ENCODE measurements at places on chromosomes 11 and 22.

DNA sequence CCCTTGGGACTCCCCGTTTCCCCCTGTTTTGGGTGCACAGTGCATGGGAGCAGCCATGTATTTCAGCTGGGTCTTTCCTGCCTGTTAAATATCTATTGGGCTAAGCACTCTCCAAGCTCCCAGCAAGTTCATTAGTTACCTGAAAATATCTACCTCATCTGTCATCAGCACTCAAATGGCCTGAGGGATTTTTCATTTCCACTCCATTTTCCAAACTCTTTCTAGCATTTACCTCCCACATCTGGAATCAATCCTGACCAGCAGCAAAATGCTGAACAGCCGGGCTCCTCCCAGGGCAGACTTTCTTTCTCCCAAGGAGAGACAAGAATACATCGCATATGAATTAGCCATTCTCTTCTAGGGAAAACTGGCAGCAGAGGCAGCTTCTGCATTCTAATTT, 273.5 kb upstream of the MPPED2 start:
- no peak for DNase-seq

GRCh38 chr11:13055200-13055599, 46.1 kb downstream of the RASSF10 start:
- DNase-seq = no peak

DNA sequence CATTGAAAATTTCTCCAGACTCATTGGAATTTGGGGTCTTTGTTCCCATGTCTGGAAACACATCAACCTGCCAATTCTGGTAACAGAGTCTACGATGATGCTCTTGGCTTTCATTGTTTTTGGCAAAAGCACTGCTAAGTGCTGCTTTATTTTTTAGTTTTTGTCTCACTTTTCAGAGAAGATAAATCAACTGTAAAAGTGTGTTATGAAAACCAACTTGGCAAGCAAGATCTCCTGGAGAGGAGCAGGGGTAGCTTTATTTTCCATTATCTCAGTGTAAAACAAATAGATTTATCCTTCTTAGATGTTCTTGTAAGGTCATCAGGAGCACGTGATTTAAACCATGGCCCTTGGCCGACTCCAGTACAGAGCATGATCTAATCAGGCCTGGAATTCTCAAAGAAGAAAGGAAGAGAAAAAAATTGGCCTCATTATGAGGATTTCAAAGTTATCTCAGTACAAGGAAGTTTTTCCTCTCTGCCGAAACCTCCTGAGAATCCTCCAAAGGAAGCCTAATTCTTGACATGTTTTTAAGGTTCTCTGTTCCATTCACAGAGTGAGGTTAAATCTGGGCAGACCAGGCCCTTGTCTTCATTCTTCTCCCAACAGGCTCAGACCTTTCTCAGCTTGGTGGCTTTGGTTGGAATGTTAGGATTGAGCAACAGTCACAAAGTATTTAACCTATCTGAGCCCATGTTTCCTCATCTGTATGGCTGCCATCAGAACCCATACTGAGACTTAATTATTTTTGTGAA, 16.4 kb upstream of the PAMR1 start:
- DNase-seq = no peak

- no peak for DNase-seq
Measured at GRCh38 chr11:3710485-3711259, 39.5 kb upstream of the CHRNA10 start.

- DNase-seq = no peak
Measured at GRCh38 chr11:92236856-92237255, 12.2 kb downstream of the FAT3 start.

GRCh38 chr11:109071712-109072524, 350.1 kb upstream of the C11orf87 start:
- DNase-seq = no peak

- no peak for DNase-seq
Measured at GRCh38 chr22:35642305-35642741, 5.9 kb upstream of the APOL6 start.

GRCh38 chr22:37054056-37054395, 2.5 kb downstream of the KCTD17 start:
- DNase-seq = no peak

DNA sequence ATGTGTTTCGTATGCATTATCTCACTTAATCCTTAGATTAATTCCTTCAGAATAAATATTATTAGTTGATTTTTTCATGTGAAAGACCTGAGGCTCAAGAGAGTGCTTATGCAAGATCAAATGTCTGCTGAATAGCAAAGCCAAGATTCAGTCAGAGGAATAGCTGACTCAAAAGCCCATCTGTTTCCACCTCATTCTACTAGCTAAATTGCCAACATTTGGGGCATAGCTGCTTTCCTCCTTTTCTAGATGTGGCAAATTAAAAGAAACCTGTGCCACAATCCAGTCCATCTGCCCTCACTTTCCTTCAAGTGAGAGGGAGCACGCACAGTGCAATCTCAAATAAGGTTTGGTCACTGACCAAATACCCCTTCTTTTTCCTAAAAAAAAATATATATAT, 121.1 kb downstream of the PAX6 start:
- no peak for DNase-seq

DNA sequence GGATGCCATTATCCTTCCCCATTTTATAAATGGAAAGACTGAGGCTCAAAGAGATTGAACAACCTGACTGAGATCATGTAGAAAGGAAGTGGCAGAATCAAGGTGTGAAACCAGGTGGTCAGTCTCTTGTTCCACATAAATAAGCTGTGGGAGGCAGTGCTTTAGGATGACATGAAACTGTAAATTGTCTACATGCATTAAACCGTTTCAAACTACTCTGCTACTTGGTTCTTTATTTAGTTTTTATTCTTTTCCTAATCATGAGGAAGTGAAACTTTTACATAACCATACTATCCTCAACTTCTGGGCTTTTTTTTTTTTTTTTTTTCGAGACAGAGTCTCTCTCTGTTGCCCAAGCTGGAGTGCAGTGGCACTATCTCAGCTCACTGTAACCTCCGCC, 34.9 kb downstream of the CADM1 start:
- DNase-seq = no peak

GRCh38 chr11:125949271-125950177, 3.7 kb downstream of the VSIG10L2 start:
- DNase-seq = no peak

DNA sequence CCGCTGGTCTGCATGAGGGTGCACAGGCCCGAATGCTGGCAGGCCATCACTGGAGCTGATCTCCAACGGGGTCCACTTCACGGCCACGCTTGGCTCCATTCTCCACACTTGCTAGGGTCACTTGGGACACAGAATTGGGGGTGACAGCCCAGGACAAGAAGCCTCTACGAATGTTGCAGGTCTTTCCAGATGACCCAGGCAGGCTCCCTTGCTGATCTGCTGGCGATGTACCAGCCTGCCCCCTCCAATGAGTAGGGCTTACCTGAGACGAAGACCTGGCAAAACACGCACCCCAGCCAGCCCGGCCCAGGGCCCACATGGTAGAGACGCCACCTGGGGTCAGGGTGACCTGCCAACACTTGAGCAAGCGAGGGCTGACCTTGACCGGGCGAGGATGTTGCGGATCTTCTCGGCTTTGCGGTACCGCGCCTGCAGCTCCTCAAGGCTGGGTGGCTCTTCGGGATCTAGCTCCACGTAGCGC, 44.9 kb downstream of the C11orf58 start:
- no peak for DNase-seq

DNA sequence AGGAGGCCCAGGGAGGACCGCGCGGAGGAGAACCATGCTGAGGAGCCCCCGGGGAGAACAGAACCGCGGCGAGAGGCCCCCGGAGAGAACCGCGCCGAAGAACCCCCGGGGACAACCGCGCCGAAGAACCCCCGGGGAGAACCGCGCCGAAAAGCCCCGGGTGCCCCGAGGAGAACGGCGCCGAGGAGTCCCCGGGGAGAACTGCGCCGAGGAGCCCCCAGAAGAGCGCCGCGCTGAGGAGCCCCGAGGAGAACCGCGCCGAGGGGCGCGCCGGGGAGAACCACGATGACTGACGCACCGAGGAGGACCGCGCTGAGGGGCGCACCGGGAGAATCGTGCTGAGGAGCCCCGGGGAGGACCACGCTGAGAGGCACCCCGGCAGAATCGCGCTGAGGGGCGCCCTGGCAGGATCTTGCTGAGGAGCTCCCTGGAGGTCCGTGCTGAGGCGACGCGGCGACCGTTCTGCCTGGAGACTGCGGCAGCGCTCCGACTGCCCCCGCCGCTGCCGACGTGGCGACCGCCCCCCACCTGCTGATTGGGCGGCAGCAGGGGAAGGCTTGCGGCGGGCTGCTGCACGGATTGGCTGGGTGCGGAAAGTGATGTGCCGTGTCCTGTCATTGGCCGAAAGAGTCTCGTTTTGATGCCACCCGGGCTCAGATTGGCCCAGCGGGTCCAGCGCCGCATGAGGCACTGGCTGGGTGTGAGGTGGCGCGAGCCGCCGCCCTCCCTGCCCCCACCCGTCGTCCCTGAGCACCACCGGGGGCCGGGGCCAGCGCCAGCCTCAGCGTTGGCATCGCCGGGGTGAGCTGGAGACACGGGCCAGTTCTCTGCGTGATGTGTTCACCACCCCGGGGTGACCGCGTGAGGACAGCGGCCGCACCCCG, at the start of gene KCNQ1OT1:
KCNQ1OT1 (minus strand) TSS at position 464 of the 884 bp plus-strand sequence.
- DNase-seq = peak; percentile 57

- no peak for DNase-seq
Measured at GRCh38 chr11:134119094-134119493, 50.2 kb downstream of the JAM3 start.

DNA sequence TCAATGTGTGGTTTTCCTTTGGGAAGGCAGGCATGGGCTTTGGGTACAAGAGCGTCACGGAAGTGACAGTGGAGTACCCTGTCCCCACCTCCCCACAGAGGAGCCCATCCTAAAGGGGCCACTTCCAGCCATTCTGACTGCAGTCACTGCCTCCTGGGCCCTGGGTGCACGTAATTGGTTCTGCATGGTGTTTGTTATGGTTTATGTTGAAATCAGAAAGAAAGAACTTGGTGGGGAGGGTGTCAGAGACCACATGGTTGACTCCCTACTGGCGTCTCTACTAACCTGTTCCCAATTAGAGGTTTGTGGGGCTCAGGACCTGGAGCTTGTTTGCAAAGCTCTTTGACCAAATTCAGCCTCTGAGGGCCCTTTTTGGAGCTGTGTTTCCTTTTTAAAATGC, 40.8 kb downstream of the RIBC2 start:
- no peak for DNase-seq

- no peak for DNase-seq
Measured at GRCh38 chr11:110474578-110474977, 44.8 kb downstream of the FDX1 start.

- no peak for DNase-seq
Measured at GRCh38 chr11:44456544-44457300, 108.7 kb upstream of the CD82 start.

GRCh38 chr11:29268733-29269132, 748.1 kb downstream of the KCNA4 start:
- no peak for DNase-seq

DNA sequence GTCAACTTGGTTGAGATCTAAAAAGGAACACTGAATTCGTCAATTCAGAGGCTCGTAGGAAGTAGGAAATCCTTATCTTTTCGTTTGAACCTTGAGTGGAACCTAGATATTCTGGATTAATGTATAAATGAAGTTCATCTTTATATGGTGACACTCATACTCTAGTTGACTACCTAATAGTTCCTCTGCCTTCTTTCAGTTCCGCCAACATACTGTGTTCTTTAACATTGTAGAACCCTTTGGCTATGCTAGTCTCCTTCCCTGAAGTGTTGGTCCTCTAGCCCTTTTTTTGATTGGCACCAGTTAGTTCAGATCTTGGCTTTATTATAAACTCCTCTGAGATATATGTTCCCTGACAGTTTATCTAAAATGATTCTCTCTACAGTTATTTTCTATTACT, 1.5 kb downstream of the ATM start:
- no peak for DNase-seq

DNA sequence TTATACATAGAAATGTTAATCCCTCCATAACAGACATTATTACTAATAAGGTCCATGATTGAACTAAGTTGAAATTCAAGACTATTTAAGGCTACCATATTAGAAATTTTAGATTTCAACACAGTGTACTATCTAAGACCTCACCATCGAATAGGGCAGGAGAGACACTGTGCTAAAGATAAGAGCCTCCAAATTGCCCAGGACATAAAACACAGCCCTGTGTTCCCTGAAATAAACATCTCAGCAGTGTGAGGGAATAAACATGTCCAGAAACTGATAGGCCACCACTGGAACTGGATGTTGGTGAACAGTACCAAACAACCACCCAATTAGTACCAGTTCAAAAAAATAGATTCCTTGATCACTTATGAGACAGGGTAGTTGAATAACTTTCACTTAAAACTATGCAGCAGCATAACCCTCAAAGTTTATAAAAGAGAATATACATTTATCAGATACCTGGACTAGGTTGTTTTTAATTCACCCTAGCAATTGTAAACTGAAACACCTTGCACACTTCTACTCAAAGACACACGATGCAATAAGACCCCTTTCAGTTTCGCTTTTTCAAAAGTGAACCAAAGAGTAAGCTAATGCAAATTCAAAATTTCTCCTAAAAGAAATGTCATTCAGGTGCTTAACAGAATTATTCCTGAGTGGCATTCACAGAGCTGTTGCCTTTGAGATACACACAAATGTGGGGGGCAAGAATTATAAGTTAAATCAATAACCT, 34.3 kb downstream of the USP28 start:
- DNase-seq = no peak

DNA sequence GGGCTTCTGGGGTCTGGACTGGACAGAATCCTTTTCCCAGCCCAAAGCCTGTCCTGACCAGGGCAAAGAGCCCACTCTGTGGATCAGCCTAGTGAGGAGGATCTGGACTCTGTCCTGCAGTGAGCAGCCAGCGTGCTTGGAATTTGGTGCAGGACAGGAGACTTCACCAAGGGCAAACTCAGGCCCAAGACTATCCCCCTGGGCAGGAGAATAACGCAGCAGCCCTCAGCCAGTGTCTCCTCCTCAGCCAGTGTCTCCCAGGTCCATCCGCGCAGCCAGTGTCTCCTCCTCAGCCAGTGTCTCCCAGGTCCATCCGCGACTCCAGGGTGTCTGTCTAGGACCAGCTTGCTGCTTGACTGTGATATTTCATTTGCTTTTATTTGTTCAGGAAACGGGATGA, 1334.0 kb downstream of the TBC1D22A start:
- DNase-seq = no peak

DNA sequence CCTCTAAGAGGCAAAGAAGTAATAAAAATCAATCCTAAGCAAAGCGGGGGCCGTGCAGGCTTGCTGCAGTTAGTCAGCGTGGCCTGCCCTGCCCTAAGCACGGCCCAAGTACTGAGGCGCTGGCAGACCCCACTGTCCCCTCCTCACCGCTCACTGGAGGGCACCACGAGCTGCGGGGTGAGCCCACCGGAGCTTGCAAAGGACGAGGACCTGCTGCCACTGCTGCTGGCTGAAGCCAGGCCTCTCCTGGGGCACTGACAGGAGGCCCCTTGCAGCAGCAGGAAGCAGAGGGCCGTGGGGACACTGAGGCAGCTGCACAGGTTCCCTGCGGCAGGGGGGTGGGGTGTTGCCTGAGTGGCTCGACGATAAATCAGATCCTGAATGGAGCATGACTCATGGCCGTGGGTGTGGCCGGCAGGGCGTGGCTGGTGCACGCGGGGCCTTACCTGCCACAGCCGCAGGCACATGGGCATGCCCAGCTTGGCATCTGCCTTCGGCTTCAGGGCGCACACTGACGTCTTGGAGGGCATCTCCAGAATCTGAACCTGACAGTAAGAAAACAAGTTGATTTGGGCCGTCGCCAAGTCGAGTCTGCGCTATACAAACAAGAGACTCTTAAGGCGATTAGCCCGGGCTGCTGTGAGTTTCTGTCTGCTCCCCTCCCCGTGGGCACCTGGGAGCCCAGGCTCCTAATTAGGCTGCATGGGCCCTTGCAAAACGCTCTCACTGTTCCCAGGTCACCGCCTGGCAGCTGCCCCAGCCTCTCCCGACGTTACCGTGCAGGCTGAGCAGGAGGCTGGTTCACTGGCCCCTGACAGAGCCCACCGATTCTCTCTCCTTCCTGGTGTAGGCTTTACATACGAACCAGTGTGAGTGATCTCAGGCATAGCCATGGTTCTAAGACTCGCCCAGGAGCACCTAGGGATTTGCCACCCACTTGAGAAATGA, 45.9 kb downstream of the TBX1 start:
- no peak for DNase-seq
